Astrocyte of the spinal cord (primary cell): ENCODE measurements at places on chromosomes 6 and 20.

GRCh38 chr6:111818539-111819226 lies 54.6 kb downstream of the FYN start:
- DNase-seq: no peak

DNA sequence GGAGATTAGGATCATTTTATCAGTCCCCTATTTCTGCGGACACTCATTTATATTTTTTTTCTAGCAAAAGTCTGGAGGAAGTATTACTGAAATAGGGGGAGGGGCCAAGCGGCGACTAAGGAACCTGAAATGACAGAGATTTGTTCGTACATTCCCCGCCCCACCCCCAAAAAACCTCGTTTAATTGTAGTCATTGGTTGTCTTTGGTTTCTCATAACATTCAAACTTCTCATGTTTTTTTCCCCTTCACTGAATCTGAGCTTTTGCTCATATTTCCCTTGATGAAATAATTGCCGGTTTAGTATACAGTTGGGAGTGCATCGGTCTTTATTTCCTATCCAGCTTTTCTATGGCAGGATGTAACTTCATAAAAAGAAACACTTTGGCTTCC lies 768 bp upstream of the FYN start:
- DNase-seq: peak; percentile 29

GRCh38 chr6:81785377-81785776 lies 32.9 kb upstream of the TENT5A start:
- DNase-seq: no peak

GRCh38 chr20:36624068-36624943 lies 18.7 kb downstream of the RAB5IF start:
- no peak for DNase-seq

DNA sequence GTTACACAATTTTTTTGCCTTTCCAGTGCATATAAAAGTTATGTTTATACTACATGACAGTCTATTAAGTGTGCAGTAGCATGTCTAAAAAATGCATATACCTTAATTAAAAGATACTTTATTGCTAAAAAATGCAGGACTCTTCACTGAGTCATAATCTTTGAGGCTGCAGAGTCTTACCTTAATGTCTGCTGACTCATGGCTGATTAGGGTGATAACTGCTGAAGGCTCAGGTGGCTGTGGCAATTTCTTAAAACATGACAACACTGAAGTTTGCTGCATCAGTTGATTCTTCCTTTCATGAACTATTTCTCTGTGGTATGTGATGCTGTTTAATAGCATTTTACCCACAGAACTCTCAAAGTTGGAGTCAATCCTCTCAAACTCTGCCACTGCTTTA lies 19.1 kb downstream of the ZSCAN23 start:
- DNase-seq: no peak

- DNase-seq: peak; percentile 13
Measured at GRCh38 chr6:14365393-14365792, 247.8 kb downstream of the CD83 start.
